ENCODE measurements at places on chromosomes 5 and 9. TPM values are rescaled to one million over a fixed set of nuclear protein-coding genes. Genes with fewer than 3 reads are reported as not detected.

- H3K36me3 ChIP-seq: peaks cover 16% of the 10 kb centered on the region
- no peak overlapping the region for H3K27ac ChIP-seq
- peaks cover 2% of the 10 kb centered on the region for H3K4me1 ChIP-seq
These were observed 42.7 kb downstream of the DDX31 start for GRCh38 chr9:132627106-132627505.

- no peaks in the 10 kb centered on the region for H3K27me3 ChIP-seq
- no peaks in the 10 kb centered on the region for H3K4me1 ChIP-seq
- no peak overlapping the region for H3K27ac ChIP-seq
- no peak overlapping the region for H3K4me3 ChIP-seq
These were observed 552.4 kb downstream of the IRX1 start for GRCh38 chr5:4148009-4148408.

The PRDM9 gene
- total RNA-seq: not detected

- peaks cover 24% of the 10 kb centered on the region for H3K27me3 ChIP-seq
- DNase-seq: no peak
- no peaks in the 10 kb centered on the region for H3K4me1 ChIP-seq
- no peaks in the 10 kb centered on the region for H3K36me3 ChIP-seq
These were observed 142.5 kb downstream of the FSTL4 start for GRCh38 chr5:133469846-133470245.

The DCTN3 gene
- 120 TPM for total RNA-seq

GRCh38 chr5:1265026-1265425 is 29.8 kb downstream of the TERT start:
- H3K27ac ChIP-seq: no peak overlapping the region
- H3K36me3 ChIP-seq: no peaks in the 10 kb centered on the region
- H3K4me1 ChIP-seq: peaks cover 8% of the 10 kb centered on the region
- H3K4me3 ChIP-seq: no peak overlapping the region
- DNase-seq: no peak
- peaks cover 30% of the 10 kb centered on the region for H3K27me3 ChIP-seq

GRCh38 chr5:72834924-72835323 is 18.5 kb downstream of the TNPO1 start:
- H3K36me3 ChIP-seq: no peaks in the 10 kb centered on the region
- H3K4me3 ChIP-seq: no peak overlapping the region
- no peak for DNase-seq
- no peaks in the 10 kb centered on the region for H3K4me1 ChIP-seq

DNA sequence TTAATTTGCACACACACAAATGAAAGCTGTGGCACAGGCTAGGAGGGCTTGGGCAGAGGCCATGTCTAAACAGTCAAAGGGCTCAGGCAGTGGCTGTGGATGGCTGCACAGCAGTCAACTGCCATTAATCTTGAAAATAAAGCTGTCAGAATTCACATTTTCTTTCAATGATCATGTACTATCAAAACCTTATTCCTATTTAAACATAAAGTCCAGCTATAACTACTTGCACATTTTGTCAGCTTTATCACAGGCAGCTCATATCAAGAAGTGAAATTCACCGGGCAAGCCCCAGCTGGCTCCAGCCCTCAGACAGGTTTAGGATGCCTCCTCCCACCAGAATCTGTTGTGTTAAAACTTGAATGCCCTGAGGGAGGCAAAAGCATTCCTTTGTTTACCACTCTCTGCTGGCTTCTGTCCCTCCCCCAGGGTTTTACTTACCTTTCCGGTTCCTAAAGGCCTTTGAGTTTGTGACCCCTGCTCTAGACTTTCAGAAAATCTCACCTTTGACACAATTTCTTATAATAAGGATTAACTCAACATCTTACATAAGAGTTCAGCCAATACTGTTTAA is 54.9 kb upstream of the GRAMD2B start:
- no peak for DNase-seq
- no peaks in the 10 kb centered on the region for H3K27me3 ChIP-seq
- H3K36me3 ChIP-seq: no peaks in the 10 kb centered on the region
- H3K27ac ChIP-seq: no peak overlapping the region

DNA sequence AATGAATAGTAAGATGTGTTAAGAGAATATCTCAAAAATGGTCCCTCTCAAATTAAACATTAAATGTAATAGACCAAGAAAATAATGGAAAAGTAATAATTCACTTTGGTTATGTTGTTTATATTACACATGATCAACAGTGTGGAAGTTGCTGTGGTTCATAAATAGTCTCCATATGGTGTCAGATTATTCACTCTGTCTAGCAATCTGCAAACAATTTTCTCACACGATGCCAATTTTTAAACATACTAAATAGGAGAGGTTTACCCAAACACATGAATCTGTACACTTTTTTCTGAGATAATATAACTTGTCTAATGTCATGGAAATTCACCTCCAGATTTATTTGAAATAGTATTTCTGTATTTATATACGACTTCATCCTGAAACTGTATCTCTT is 217.4 kb upstream of the FBXL7 start:
- no peak for DNase-seq
- no peaks in the 10 kb centered on the region for H3K27me3 ChIP-seq
- H3K27ac ChIP-seq: no peak overlapping the region
- H3K4me3 ChIP-seq: no peak overlapping the region
- H3K36me3 ChIP-seq: no peaks in the 10 kb centered on the region

The MAMDC2 gene
- total RNA-seq: 0.12 TPM

The PDZD2 gene
- not detected for total RNA-seq

The SGCD gene
- total RNA-seq: not detected

The ADGRD2 gene
- not detected for total RNA-seq

The ERAP2 gene
- 89.3 TPM for total RNA-seq

- H3K36me3 ChIP-seq: no peaks in the 10 kb centered on the region
- peaks cover 2% of the 10 kb centered on the region for H3K4me1 ChIP-seq
- peaks cover 62% of the 10 kb centered on the region for H3K27me3 ChIP-seq
- H3K4me3 ChIP-seq: peak overlapping the region; percentile 15
- no peak for DNase-seq
These were observed 1057.0 kb upstream of the DMAC1 start for GRCh38 chr9:8856396-8857067.

DNA sequence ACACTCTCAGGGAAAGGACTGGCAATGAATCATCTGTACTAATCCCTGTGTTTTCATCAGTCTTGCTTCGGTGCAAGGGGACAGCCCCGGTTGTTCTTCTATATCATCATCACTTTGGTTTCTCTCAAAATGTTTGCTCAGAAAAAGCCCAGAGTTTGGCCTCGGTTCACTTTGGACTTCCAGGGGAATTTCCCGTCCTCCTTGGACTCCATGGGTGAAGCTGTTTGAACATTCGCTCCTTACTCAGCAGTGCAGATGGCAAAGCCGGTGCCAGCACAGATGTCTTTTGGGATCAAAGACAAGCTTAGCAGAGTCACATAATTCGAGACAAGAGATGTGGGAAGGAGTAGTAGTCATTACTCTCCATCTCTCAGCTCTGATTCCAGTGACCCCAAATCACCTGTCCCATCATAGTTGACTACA is 69.8 kb upstream of the TNFSF8 start:
- H3K4me3 ChIP-seq: no peak overlapping the region
- no peak overlapping the region for H3K27ac ChIP-seq
- no peak for DNase-seq
- peaks cover 21% of the 10 kb centered on the region for H3K4me1 ChIP-seq
- H3K36me3 ChIP-seq: peaks cover 6% of the 10 kb centered on the region

DNA sequence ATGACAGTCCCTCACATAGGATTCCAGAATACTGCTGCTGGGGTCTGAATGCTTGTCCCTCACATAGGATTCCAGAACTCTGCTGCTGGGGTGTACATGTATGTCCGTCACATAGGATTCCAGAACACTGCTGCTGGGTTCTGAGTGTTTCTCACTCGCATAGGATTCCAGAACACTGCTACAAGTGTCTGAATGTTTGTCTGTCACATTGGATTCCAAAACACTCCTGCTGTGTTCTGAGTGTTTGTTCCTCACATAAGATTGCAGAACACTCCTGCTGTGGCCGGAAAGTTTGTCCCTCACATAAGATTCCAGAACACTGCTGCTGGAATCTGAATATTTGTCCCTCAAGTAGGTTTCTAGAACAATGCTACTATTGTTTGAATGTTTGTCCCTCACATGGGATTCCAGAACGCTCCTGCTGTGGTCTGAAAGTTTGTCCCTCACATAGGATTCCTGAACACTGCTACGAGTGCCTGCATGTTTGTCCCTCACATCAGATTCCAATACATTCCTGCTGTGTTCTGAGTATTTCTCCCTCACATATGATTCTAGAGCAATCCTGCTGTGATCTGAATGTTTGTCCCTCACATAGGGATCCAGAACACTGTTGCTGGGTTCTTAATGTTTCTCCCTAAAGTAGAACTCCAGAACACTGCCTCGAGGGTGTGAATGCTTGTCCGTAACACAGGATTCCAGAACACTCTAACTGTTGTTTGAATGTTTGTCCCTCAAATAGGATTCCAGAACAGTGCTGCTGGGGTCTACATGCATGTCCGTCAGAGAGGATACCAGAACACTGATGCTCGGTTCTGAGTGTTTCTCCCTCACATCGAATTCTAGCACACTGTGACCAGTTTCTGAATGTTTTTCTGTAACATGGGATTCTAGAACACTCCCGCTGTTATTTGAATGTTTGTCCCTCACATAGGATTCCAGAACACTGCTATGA is 200.4 kb downstream of the FOXD4L6 start:
- no peaks in the 10 kb centered on the region for H3K27me3 ChIP-seq
- H3K4me1 ChIP-seq: no peaks in the 10 kb centered on the region
- H3K36me3 ChIP-seq: no peaks in the 10 kb centered on the region
- H3K4me3 ChIP-seq: no peak overlapping the region
- no peak for DNase-seq
- H3K27ac ChIP-seq: no peak overlapping the region

DNA sequence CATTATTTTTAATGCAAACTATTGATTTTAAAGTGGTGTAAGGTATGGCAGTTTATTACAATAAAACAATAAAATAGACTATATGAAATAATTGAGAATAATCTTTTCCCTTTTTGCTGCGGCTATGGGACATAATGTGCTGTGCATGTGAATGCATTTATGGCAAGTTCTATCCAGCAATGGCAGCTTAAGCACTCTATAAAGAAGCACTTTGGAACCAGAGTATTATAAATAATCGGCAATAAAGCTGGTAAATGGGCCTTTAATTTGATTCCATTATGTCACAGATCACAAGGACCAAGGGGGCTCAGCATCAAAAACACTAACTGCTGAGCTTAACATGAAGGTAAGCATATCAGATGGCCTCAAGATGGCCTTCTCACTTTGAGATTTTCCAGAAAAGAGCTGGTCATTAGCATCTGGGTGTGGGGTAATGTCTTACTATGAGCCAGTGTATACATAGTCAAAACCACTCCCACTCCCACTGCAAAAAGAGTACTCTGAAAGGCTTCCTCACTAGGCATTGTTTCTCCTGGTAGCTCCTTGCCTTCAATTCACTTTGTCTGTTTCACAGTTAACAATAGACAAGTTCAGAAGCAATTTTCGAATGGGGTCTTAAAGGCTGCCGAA is 97.1 kb upstream of the ASTN2 start:
- no peaks in the 10 kb centered on the region for H3K27me3 ChIP-seq
- no peak for DNase-seq
- no peaks in the 10 kb centered on the region for H3K36me3 ChIP-seq

DNA sequence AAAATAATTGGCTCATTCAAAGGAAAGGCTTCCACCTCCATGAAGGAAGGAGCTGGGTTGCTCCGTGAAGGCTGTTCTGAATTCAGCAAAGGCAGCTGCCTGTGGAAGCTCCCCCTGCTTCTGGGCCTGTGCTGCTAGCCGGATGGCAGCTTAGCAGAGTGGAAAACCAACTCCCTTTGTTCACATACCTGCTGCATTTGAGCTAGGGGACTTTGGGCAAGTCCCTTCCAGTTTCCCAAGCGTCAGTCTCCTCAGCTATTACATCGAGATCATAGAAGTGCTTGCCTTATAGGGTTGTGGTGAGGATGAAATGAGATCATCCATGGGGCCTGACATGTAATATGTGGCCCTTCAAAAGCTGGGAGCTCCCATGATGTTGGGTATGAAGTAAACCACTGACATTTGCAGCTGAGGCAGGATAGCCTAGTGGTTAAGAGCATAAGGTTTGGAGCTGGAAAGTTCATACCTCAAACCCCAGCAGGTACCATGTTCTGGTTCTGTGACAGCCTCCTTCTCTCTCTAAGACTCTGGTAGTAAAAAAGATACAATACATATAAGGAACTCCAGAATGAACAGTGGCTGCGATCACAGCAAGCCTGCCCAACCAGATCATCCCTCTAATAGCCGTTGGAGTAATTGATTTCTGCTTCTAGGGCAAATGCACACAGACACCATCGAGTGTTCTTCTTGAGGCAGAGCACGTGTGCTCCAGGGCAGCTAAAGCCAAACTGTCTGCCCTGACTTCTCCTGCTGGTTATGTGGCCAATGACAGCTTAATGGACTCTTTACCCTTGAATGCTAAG is 11.0 kb upstream of the DENND1A start:
- no peaks in the 10 kb centered on the region for H3K4me1 ChIP-seq
- H3K27ac ChIP-seq: no peak overlapping the region
- H3K36me3 ChIP-seq: no peaks in the 10 kb centered on the region
- DNase-seq: no peak
- no peak overlapping the region for H3K4me3 ChIP-seq
- H3K27me3 ChIP-seq: peaks cover 16% of the 10 kb centered on the region

DNA sequence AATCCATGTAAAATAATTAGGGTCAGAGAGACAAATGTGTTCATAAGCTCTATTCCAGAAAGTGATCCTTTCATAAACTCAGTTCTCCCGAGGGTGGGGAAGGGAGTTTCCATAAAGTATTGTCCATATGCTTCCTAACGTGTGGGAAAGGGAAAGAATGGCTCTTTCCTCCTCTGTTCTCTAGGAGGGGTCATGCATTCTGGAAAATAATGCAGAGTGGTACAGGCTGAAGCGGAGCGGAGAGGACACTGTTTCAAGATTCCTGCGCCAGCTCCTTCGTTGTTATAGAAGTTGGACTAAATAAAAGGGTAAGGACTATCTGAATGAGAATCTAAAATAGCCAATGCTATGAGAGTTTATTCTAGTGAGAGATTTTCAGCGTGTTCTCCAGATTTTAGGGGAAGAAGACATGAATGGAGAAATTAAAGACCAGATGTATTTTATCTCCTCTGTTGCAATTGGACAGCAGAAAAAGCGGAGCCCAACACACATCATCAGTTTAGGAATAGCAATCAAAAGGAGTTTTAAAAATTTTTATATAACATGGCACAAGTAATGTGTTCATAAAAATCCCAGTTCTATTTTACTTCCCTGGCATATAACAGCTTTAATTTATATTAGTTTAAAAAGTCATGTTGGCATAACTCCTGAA is 166.9 kb upstream of the MPDZ start:
- H3K27ac ChIP-seq: no peak overlapping the region
- no peak for DNase-seq
- no peaks in the 10 kb centered on the region for H3K36me3 ChIP-seq
- H3K4me1 ChIP-seq: no peaks in the 10 kb centered on the region

The KCTD16 gene
- 0.12 TPM for total RNA-seq

The IL33 gene
- total RNA-seq: not detected

- DNase-seq: no peak
- H3K36me3 ChIP-seq: no peaks in the 10 kb centered on the region
- H3K4me3 ChIP-seq: no peak overlapping the region
These were observed 27.3 kb downstream of the FOXE1 start for GRCh38 chr9:97880336-97880735.

The ZCCHC10 gene
- 32.0 TPM for total RNA-seq

The RLN2 gene
- 2.1 TPM for total RNA-seq

The TEX48 gene
- 1.6 TPM for total RNA-seq

The NFIB gene
- not detected for total RNA-seq

All from activated CD8-positive, alpha-beta memory T cell treated with anti-CD3 and anti-CD28 coated beads, Interleukin-2, amount 10 ng/mL, durations not matched to agents 7 days and 5 days (primary cell).